ENCODE measurements at places on chromosomes 4 and X.

DNA sequence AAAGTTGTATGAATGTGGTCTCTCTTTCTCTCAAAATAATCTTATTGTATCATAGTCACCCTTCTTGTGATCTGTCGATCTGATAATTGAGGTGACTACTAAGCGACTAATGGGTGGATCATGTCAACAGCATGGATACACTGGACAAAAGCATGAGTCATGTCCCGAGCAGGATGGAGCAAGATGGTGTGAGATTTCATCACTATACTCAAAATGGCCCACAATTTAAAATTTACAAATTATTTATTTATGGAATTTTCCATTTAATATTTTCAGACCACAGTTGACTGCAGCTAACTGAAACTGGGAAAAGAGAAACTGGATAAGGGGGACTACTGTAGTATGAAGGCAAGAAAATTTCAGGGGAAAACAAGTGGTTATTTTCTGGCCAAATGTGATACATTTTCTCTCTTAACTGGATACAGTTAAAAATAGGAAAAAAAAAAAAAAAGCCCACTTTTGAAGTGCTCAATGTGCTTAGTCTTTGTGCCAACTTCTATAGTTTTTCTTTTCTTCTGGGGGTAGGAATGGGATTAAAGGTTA lies 25.3 kb downstream of the FAM241A start:
- no peak for DNase-seq

GRCh38 chr4:56976283-56976836 lies 1.0 kb downstream of the NOA1 start:
- DNase-seq: peak; percentile 11

- DNase-seq: no peak
Measured at GRCh38 chrX:68685685-68686084, 38.2 kb downstream of the STARD8 start.

GRCh38 chrX:96244955-96245354 lies 439.7 kb upstream of the DIAPH2 start:
- DNase-seq: no peak

GRCh38 chr4:150126201-150126863 lies 48.1 kb downstream of the DCLK2 start:
- DNase-seq: no peak

DNA sequence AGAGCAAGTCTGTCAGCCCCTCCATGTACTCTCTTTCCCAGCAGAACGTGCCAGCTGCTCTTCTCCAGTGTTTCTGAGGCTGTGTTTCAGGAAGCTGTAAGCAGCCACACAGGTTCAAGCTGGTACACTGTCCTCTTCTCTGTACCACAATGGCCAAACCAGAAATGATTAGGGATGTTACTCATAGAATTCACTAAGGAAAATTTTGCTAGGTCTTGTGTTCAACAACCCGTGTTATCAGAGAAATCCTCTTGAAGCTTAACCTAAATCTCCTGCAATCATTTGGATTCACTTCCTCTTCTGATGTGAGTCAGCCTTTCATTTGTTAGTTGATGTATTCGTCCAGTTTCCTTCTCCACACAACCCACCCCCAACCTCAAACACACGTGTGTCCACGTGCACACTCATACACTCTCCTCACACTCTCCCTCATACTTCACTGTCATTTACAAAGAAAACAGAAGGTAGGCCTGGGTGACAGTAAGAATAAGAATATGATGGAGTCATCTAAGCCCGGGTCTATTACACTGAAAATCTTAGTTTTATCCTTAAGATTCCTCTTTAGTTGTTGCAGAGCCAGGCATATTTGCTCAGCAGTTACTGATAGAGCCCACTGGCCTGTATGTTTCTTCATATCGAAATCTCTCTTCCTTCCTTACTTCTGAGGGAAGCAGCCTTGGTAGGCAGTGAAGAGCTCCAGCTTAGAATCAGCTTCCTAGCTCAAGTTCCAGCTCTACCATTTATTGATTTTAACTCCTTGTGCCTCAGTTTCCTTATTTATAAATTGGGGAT lies 63.4 kb downstream of the DCUN1D4 start:
- no peak for DNase-seq

DNA sequence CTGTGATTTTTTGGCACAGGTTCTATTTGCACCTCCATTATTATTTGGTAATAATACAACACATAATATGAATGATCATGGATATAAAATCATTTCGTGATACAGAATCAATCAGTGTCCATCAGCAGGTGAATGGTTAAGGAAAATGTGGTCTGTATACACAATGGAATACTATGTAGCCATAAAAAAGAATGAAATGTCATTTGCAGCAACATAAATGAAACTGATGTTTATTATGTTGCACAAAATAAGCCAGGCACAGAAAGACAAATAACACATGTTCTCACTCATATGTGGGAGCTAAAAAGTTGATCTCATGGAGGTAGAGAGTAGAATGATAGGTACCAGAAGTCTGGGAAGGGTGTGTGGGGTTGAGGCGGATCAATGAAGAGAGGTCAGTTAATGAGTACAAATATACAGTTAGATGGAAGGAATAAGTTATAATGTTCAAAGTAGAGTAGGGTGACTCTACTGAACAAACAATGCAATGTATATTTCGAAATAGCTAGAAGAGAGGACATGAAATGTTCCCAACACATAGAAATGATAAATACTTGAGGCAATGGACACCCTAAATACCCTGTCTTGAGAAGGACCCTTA lies 1.1 kb upstream of the SMARCA1 start:
- no peak for DNase-seq

- no peak for DNase-seq
Measured at GRCh38 chr4:27000820-27001219, 140.2 kb downstream of the STIM2 start.

- DNase-seq: no peak
Measured at GRCh38 chr4:186798951-186799659, 75.4 kb upstream of the FAT1 start.

DNA sequence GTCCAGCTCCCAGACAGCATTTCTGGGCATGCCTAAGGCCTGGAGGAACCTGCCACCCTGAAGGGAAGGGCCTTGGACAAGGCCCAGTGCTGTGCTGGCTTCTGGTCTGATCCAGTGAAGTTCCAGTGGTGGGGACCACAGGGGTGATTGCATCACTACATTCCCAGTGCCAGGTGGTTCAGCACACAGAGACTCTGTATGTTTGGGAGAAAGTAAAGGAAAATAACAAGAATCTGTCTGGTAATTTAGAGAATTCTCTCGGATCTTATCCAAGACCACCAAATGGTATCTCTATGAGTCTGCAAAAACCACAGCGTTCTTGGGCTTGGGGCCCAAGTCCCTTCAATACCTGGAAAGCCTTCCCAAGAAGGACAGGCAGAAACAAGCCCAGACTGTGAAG lies 131.8 kb upstream of the MAD2L1 start:
- DNase-seq: no peak

GRCh38 chr4:140742838-140743193 lies 13.4 kb downstream of the TBC1D9 start:
- DNase-seq: no peak

GRCh38 chr4:150717952-150718351 lies 136.0 kb downstream of the MAB21L2 start:
- no peak for DNase-seq

GRCh38 chr4:8709729-8710360 lies 117.3 kb downstream of the CPZ start:
- no peak for DNase-seq

GRCh38 chr4:74042681-74043080 lies 4.2 kb upstream of the CXCL3 start:
- DNase-seq: no peak

DNA sequence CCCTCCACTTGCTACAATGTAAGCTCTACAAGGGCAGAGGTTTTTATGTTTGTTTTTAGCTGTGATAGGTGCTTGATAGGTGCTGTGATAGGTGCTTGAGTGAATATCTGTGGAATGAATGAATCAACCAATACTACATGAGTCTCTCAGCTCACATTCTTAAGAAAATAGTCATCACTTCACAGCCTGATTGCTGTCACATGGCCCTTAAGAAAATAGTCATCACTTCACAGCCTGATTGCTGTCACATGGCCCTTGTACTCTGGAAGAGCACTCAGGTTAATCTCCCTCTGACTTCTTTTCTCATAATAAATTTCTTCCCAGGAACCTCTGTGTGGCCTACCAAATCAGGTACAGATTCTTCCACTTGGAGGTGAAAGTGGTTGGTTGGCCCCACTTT lies 335.2 kb downstream of the TENM3 start:
- DNase-seq: no peak

DNA sequence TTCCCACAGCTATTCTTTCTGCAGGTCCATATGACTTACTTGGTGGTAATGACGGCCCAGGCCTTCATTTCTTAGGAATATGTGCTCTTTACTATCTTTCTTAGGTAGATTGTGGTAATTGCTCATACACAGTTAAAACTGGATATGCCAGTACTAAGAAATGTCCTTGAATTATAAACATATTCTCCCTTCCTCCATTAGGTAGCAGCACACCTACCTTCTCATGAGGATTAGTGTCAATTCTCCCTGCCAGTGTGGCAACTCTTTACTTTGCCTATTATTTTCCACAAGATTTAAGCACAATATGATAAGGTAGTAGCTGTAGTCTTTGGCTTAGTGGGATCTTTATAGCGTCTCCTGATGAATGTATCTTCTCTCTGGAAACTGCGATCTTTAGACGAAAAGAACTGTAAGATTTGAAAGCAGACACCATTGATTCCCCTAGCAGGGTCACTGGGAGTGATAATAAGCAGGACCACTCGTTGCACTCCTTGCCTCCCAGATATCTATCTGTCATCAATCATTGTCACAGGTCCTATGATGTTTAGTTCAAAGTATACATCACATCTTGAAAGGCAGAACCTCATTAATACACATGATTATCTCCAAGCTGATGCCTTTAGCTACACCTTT lies 1240.7 kb downstream of the C4orf33 start:
- peak; percentile 66 for DNase-seq

DNA sequence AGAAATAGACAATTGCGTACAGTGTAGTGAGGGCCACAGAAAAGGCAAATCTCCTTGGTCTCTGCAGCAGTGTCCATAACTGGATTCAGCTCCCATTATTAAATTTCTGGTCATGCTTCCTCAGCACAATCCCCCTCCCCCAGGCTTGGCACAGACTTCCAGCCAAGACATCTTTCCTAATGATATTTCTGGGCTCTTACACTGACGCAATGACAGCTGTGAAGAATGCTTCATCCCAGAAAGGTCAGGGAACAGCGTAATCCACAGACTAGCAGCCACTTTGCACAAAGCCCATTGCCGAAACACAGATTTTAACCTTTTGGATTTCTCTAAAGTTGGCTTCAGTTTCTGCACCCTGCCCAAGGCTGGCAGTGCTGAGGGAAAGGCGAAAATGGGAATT lies 597.6 kb upstream of the CPEB2 start:
- DNase-seq: peak; percentile 64

DNA sequence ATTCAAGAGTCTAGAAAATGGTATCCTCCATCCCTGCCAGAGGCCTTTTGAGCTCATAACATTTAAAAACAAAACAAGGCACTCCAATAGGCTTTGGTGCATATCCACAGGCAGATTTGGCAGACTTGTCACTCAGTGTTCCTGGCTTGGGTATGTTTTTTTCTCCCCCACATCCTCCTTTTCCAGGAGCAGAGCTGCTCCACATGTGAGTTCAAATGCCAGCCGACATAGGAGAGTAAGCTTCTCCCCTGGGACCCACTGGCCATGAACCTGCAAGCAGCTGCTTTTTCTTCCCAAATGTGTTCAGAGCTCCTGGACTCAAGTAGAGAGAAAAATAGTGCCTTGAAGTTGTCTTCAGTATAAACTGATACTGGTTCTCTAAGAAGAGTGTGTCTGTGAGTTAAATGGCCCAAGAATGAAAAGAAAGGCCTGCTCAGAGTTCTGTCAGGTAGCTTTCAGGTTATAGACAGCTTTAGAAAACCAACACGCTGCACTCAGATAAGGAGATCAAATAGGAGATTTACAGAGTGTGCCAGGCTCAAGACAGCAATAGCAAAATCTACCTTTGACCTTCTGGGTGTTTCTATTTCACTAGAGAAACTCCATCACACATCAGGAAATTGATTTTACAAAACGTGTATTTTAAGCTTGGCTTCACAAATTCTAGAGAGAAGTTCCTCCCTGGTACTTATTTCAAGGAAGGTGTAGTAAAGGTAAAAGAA lies 162.5 kb upstream of the GALNT7 start:
- peak; percentile 39 for DNase-seq

GRCh38 chr4:7507381-7507780 lies 72.7 kb upstream of the PSAPL1 start:
- DNase-seq: no peak

DNA sequence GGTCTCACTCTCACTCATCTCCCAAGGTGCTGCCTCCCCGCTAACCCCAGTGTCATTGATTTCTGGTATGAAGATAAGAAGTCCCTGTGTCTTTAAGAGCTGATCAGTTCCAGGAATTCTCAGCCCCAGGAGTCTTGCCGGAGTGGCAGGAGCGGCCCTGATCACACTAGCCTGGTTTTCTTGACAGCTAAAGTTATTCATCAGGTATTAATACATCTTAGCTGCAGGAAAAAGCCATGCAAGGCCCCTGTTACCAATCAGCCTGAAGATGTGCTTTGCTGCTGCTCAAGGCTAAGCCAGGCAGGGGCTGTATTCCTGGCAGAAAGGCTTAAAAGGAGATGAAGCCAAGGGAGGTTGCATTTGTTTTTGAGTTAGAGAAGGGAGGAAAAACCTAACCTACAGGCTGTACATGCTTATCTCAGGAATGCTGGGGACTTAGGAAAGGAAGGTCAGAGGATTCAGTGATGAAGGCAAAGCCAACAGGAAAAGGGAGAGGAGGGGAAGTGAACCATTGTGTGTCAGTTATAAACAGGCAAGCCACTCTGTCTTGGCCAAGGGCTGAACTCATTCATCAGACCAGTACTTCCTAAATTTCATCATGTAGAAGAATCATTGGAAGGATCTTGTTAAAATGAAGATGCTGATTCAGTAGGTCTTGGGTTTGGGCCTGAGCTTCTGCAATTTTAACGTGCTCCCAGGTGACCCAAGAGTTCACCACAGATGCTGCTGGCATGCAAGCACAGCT lies 8.6 kb downstream of the SRPX start:
- no peak for DNase-seq

- DNase-seq: no peak
Measured at GRCh38 chrX:105567082-105567481, 255.3 kb upstream of the NRK start.

GRCh38 chrX:153635788-153636668 lies 11.0 kb upstream of the DUSP9 start:
- peak; percentile 50 for DNase-seq

GRCh38 chr4:112036886-112037285 lies 108.4 kb upstream of the FAM241A start:
- DNase-seq: no peak

DNA sequence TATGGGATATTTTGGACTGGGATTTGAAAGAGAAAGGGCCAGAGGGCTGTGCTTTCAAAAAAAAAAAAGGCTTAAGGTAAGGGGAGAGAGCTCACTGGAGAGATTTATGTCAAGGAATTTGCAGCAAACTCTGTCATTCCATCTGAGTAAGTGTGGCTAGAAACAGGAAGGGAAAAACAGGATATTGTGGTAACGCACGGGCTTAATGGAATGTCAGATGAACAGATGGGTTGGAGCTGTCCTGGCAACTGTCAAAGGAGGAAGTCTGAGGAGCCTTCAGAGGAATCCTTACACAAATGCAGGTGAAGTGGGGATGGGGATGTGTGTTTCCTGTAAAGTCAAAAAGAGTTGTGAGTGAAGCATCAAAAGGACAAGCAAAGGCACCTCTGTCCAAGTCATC lies 15.1 kb upstream of the NKX3-2 start:
- DNase-seq: no peak

- peak; percentile 25 for DNase-seq
Measured at GRCh38 chrX:20594985-20595384, 328.3 kb upstream of the RPS6KA3 start.

Measured in SK-N-DZ (cell line).